ENCODE measurements at places on chromosomes 12 and 14.

- peak; percentile 27 for DNase-seq
These were observed 15.5 kb downstream of the MANSC1 start for GRCh38 chr12:12334367-12335040.

DNA sequence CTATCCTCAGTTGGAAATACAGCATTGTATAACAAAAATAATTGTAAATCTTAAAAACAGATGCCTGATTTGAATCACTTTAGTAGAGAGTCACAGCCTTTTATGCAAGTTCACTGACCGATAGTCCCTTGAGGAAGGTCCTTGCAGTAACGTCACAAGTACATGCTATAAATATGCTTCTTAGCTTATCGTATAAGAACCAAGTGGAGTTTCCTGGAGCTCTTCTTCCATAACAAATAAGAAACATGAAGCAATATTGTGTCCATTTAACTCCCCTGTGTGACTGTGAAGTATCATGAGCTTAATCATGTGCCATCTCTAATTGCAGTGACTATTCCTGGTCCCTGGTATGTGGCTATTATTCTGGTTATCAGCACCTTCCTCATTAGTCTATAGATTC is 107.9 kb downstream of the SLC38A4 start:
- no peak for DNase-seq

DNA sequence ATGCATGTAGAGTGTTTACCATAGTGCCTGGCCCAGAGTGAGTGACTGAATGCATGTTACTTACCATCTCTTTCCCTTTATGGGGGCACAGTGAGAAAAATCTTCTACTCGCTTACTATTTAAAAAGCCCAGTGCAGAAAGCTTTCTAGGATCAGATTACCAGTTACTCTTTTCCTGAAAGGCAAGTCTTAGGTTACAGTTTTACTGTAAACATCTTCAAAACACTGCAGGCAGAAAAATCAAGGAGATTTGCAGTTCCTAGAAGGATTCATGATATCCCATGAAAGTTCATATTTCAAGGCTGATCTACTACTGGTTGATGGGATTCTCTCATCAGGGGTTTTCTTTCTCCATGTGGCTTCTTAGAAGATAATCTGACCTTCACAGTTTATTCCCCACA is 29.3 kb upstream of the DAAM1 start:
- DNase-seq: no peak

DNA sequence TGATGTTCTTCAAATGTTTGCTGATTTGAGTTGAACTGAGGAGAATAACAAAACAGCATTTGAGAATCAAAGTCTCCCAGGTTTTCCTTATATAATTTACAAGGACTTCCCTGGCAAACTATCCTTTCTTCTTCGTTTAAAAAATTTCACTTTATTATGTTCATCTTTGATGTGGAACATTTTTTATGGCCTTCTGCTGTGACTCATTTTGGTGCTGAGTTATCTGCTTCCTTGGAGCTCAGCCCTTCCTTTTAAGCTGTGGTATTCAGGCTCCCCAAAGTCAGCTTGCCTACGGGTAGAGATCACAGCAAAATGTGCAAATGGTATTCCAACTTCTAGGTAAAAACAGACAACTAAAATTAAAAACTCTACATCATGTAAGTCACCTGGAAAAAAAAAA is 1.4 kb upstream of the ANO4 start:
- DNase-seq: no peak

DNA sequence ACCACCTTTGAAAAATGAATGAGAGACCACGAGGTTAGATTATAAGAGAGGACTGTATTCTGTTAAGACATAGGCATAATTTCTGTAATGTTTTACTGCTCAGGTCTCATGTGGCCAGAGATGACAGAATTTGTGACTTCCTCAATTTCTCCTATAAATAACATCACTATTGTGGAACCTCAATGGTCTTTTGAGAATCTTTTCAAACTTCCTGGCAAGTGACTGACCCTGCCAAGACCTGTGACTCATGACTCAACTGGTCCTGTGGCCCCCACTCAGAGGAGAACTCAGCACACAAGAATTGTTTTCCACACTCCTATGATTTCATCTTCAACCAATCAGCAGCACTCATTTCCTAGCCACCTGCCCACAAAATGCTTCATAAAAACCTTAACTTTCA is 508.2 kb upstream of the ATP2B1 start:
- no peak for DNase-seq

DNA sequence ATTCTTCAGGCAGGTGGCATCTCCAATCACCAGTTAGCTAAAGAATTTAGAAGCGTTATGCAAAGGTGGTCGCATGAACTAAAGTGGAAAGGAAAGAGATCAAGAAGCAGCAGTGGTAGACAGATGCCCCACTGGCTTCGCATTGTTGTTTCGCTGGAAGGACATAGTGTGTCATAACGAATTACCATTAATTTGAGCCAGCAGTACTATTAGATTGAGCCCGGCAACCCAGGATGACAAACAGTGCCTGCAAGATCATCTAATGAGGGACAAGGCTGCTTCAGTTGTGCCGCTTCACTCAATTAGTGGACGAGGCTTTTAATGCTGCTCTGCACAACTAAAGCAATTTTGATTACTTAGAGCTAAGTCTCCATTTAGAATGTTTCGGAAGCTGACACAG is 274.5 kb upstream of the SOX5 start:
- no peak for DNase-seq

DNA sequence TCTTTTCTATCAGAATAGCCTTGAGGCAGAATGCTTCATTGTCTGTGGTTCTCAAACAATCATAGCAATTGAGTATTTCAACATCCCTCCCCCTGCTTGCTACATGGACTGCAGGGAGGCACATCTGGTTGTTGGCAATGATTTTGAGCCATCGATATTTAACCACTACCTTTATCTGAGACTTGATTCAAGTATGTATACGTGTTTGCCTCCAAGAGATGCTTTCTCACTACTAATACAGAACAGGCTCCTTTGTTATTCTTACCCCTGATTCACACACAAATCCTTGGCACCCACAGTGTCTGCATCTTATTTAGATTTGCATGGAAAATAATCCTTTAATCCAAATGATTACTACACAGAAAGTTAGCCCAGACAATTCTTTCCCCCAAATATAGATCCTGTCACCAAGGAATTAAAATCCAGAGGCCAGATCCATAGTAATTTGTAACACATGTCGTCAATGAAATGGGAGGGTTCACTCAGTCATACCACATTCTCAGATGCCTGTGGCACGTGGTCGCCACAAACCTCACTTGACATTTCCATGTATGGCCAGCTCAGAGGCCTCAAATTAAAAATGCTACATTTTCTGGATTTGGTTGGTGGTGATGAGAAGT is 199.3 kb downstream of the ITPR2 start:
- no peak for DNase-seq

Measured in central memory CD8-positive, alpha-beta T cell (primary cell).